Keratinocyte (primary cell): ENCODE measurements at places on chromosomes 6 and 20. TPM values are rescaled to one million over a fixed set of nuclear protein-coding genes. Genes with fewer than 3 reads are reported as not detected.

- DNase-seq: no peak
These were observed 753.3 kb upstream of the MARCKS start for GRCh38 chr6:113103634-113104361.

Gene TINAG
- polyA plus RNA-seq: not detected in 3 replicates

- no peak for DNase-seq
These were observed 243.8 kb downstream of the CDH26 start for GRCh38 chr20:60202046-60202445.

Gene CDC25B
- polyA plus RNA-seq: 15.0 to 41.5 TPM (median 23.5 TPM) in 3 replicates

Gene HIVEP2
- 5.9 to 8.9 TPM (median 6.5 TPM) in 3 replicates for polyA plus RNA-seq

DNA sequence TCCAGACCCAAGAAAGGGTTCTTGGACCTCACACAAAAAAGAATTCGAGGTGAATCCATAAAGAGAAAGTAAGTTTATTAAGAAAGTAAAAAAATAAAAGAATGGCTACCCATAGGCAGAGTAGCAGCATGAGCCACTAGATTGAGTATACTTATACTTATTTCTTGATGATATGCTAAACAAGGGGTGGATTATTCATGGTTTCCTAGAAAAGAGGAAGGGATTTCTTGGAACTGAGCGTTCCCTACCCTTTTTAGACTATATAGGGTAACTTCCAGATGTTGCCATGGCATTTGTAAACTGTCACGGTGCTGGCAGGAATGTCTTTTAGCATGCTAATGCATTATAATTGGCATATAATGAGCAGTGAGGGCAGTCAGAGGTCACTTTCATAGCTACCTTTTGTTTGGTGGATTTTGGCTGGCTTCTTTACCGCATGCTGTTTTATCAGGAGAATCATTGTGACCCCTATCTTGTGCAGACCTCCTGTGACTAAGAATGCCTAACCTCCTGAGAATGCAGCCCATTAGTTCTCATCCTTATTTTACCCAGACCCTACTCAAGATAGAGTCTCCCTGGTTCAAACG, 44.3 kb downstream of the TENT5A start:
- DNase-seq: no peak

Gene MUC21
- not detected in 3 replicates for polyA plus RNA-seq

Gene SLC2A10
- not detected in 3 replicates for polyA plus RNA-seq

DNA sequence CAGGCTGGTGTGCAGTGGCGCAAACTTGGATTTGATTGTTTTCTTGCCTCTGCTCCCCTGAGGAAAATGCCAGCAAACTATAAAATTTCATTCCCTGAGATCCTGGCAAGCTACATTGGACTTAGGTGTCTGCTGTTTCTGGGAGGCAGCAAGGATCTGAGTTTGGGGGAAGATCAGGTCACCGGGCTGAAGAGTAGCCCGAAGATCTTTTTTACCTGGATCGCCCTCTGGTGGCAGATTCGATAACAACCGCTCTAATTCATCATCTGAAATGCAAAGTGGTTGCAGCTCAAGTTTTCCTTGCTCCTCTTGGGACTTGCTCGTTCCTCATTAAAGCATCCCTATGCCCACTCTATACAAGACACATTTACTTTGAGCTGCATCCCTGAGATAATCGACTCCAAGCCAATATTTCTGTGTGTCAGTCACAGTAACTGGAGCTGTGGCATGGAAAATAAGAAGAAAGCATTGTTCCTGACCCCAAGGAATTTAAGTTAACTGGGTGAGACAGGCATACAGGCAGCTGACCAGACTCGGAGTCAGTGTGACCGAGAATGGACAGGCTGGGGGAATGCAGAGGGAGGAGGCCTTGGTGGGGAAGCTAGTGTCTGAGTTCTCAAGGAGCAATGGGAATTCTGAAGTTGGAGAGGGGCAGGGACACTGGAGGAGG, 131.8 kb upstream of the PROKR2 start:
- DNase-seq: peak; percentile 5

Gene SLC17A2
- polyA plus RNA-seq: not detected in 3 replicates

DNA sequence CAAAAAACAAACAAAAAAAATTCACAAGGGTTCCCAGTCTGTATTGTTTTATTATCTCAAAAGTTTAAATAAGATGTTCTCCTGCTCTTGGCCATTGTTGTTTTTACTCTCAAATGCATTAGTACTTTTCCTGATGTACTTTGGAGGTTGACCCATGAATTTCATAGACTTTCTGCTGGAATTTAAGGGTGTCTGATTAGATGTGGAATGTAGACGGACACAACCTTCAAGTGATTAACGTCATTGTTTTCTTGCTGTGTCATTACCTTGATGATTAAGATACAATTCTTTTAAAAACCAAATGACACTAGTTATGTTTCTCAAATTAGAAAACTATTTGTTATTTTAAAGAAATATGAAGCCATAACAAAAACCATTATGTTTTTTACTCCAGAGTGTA, 421.4 kb upstream of the RUNX2 start:
- no peak for DNase-seq

Gene FNDC1
- polyA plus RNA-seq: 0.06 TPM in 1 of 3 replicates, not detected in the others

Gene CCND3
- 37.3 to 58.9 TPM (median 37.4 TPM) in 3 replicates for polyA plus RNA-seq

- DNase-seq: no peak
These were observed 34.8 kb upstream of the NUP153 start for GRCh38 chr6:17741507-17741906.

Gene ANKRD60
- polyA plus RNA-seq: not detected in 3 replicates

GRCh38 chr6:52104979-52105378, 17.6 kb upstream of the PKHD1 start:
- DNase-seq: no peak
